ENCODE measurements at places on chromosomes 5 and 9. TPM values are rescaled to one million over a fixed set of nuclear protein-coding genes. Genes with fewer than 3 reads are reported as not detected.

The CBY3 gene
- total RNA-seq = not detected

The LRRC8A gene
- total RNA-seq = 19.6 TPM

The FGF1 gene
- 2.9 TPM for total RNA-seq

The AFF4 gene
- 62.4 TPM for total RNA-seq

The SLC36A2 gene
- not detected for total RNA-seq

The PDZD2 gene
- 14.7 TPM for total RNA-seq

The SERF1B gene
- total RNA-seq = 106 TPM

The IL7R gene
- total RNA-seq = 0.41 TPM

The PDLIM4 gene
- total RNA-seq = 2.0 TPM

The PRRX2 gene
- total RNA-seq = not detected

The GPRIN1 gene
- total RNA-seq = 101 TPM

The FSD1L gene
- 138 TPM for total RNA-seq

The MARCOL gene
- not detected for total RNA-seq

The PCDHB13 gene
- total RNA-seq = 6.1 TPM

All from frontal cortex (tissue), 4 donors.